ENCODE measurements at places on chromosomes 2 and 18.
A peak's percentile ranks its signal among the peaks of the same experiment; 100 is the strongest.

- no peak for DNase-seq
These were observed 21.5 kb downstream of the CNGA3 start for GRCh38 chr2:98367721-98368120.

DNA sequence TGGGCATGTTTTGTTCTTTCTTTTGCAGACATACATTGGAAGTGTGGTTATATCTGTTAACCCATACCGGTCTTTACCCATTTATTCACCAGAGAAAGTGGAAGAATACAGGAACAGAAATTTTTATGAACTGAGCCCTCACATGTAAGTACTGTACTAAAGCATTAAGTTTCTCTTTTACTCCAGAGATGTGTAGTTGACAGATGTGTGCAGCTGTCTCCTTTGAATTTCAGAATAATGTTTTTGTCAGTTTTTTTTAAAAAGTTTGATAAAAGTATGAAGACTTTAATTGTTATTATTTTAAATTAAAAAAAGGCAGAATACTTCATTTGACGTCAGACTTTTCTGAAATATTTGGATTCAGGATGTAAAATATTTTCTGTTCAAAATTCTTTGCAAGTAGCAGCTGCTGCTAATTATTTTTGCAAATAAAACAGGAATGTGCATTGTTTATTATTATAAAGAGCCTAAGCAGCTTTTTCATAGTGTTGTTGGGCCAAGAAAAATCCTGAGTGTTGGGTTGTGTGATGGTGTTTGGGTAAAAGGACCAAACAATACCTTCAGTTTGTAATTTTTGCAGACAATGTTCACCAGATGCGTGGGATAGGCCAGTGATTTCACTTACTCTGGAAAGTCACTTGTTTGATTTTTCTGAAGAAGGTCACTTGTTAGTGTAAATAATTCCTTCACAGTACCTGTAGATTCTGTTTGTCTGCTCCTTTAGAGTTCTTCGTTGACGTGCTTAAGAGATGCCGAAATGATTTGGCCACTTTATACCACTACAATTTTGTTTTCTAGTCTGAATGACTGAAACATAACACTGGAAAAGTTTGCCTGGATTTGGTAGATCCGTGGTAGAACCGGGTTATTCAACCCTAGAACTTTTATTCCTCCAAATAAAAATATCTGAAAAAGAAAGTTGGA is 51.1 kb downstream of the MYO1B start:
- DNase-seq, result no peak

- DNase-seq, result no peak
These were observed 15.3 kb downstream of the BUB1 start for GRCh38 chr2:110662560-110662959.

DNA sequence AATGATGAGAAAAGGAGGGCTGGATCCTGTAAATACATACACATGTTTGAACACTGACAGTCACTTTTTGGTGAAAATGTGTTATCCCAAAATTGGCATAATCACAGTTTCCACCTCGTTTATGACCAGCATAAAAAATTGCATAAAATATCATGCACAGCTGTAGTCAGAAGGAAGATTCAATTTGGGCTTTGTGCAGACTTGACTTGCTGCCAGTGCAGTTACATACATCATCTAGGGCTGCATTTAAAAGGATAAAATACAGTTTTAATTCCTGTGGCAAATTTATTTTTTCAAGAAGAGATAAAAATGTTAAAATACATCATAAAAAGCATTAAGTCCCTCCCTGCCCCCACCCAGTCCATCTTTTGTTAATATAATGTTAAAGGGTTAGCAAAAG is 103.8 kb downstream of the VWC2L start:
- DNase-seq, result no peak

DNA sequence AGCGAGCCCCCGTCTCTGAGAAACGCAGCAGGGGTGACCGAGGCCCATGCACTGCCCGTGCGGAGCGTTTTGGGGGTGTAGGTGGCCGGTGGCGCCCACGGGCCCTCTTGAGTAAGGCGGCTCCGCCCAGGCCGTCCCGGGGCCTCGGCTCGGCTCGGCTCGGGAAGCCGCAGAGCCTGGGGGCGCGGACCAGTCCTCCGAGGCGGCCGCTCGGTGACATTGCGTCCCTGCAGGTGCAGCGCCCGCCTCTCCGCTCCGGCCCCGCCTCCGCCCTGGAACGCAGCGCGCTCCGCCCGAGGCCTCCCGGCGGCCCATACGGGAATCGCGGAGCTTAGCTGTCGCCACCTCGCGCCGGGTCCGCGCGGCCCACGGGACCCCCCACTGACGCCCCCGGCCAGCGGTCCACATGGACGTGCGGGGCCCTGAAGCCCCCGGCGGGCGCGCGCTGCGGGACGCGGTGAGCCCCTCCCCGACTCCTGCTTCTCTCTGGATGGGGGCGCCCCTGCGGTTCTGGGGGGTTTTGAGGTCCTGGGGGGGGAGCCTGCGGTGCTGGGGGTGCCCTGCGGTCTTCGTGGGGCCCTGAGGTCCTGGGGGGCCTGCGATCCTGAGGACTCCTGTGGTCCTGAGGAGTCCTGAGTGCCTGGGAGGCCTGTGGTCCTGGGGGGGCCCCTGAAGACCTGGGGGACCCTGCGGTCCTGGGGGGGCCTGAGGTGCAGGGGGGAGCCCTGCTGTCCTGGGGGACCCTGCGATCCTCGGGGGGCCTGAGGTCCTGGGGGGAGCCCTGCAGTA is at the start of gene HSBP1L1:
HSBP1L1 (plus strand) TSS at position 314 of the 789 bp plus-strand sequence; CDS start at position 407, 93 bp downstream.
- DNase-seq, result no peak

DNA sequence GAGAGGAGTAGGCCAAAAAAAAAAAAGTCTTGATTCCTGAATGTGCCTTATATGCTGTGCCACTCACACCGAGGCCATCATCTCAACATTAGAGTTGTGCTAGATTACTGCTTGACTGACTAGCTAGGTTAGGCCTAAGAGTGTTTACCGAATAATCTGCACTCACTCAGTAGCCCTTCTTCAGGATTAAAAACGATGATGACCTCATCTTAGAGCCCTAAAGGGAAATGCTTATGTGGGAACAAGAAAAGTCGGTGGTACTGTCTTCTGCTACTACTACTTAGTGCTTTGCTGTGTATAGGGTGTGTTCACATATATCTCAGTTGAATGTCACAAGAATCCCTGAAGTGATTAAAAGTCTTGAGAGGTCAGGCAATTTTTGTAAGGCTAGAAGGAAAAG is 54.3 kb downstream of the THOC1 start:
- no peak for DNase-seq

GRCh38 chr2:423479-423878 is 135.6 kb upstream of the ALKAL2 start:
- no peak for DNase-seq

GRCh38 chr2:219247678-219248642 is 2.7 kb downstream of the STK16 start:
- DNase-seq, result no peak

DNA sequence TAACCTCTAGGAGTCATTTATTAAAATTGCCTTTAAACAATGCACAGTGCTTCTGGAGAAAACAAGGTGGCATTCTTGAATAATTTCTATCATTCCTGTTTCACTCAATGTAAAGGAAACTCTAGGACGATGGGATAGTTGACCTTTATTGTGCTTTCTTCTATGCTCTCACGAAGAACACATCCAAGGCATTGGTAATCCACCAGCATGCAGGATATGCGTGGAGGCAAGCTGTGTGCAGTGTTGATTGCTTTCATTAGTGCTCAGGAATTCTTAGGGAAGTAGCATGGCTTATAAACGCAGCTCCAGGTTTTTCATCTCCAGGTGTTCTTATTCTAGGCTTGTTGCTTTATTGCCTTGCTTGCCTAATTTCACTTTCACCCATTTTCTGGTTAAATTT is 58.4 kb upstream of the CAVIN2 start:
- DNase-seq, result no peak

DNA sequence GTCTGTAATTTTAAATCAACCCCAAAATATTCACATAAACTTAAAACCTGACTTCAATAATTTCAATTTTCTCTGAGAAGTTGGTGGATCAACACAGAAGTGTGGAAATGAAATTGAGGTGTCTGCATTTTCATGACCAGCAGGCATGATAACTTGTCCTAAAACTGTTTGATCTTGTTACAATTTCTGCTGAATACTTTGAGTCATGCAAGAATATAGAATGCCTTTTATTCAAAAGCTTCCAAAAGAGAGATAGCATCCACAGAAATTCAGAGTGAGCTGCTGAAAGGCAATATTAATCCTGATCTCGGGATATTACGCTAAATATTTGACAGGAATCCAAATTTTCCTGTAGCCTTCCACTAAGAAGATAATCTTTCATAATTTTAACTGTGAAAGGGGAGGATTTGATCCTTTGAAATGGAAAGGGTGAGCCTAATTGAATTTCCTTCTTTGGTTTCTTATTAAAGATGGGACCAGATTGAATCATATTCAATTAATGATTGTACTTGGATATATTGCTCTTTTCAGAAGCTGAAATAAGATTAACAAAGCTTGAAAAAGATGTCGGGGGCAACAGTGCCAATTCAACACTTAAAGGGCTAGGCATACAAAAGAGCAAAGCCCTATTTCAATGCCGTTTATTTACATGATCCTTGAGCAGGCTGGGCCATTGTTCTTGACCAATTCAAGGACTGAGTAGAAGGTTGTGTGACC is 129.3 kb downstream of the NCKAP5 start:
- no peak for DNase-seq

GRCh38 chr18:49865401-49865800 is 52.1 kb upstream of the ACAA2 start:
- no peak for DNase-seq

- no peak for DNase-seq
These were observed 368.4 kb upstream of the SLC8A1 start for GRCh38 chr2:40820319-40820718.

- DNase-seq, result no peak
These were observed 133.6 kb downstream of the MBD2 start for GRCh38 chr18:54090856-54091255.

DNA sequence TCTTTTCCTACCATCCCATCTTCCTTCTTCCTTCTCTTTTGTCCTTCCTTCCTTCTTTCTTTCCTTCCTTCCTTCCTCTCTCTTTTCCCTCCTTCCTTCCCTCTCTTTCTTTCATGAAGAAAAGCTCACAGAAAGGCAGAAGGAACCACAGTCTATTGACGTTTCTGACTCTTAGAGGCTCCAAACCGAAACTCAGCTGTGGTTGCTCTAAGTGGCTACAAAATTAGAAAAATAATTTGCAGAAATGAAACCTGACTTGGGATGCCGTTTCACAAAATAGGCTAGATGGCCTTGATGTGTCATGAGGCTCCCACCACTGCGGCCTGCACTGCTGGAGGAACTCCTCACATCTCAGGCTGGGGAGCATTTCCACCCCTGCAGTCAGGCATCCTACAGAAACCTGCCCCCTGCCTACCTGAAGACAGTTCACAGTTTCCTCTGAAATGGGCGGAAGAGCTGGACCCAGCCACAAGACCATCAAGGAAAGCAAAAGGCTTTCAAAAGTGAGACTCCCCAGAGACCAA is 165.6 kb downstream of the SMAD7 start:
- DNase-seq, result peak; percentile 66

GRCh38 chr2:197239434-197239833 is 71.1 kb downstream of the ANKRD44 start:
- no peak for DNase-seq

DNA sequence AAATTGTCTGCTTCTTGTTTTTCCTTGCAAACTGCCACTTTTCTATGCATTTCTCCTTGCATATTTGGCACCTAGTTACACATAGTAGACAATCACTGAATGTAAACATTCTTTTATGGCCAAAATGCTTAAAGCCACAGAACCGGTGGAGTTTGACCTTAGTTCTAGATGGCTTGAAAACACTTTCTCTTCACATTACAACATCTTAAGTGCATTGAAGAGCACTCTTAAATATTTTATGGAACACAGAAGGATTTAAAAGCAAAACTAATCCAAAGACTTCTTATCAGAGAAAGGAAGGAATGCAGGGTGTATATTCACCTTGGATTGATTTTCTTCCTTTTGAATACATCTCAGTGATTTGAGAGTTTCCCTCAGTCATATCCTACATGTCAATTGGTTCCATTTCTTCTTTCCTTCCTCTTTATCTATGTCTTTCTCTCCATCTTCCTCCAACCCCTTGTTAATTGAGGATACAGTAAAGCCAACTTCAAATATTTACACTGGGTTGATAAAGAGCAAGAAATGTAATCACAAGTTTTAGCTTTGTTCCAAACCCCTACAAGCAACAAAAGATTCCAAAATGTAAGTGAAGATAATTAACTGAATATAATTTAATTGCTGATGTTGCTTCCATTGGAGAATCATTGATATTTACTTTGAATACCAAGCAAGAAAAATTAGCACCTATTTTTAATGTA is 548.0 kb downstream of the CNTNAP5 start:
- DNase-seq, result no peak

DNA sequence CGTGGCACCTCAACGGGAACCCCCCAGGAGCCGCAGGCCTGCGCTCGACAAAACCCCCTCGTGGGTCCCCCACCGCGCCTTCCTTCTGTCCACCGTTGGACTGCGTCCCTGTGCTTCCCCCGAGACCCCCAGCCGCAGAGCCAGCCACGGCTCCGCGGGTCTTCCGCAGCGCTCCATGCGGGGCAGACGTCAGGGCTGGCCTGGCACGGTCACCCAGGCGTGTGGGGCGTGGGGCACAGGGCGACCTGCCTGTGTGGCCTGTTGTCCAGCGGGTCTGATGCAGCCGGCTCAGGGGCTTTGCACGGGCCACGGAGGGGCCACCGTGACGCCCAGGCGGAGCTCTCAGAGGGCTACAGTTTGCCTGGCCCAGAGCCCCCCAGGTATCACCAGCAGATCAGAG is 11.0 kb downstream of the NFATC1 start:
- no peak for DNase-seq

DNA sequence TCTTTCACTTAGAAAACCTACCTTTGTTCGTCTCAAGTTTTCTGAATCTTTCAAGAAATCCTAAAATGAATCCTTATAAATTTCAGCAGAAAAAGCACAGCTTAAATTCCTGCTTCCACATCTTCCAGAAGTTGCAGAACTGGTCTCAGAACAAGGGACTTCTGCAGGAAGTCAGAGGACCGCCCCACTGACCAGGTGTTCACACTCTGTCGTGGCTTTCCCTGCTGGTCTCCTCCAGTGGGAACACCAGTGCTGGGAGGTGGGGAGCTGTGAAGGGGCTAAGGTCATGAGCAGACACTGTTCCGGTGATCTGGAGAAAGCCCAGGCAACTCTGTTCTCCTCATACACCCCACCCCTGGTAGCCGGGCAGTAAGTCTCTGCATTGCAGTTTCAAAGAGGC is 3.5 kb downstream of the FAM110C start:
- DNase-seq, result no peak

GRCh38 chr18:12034241-12035100 is 53.2 kb downstream of the IMPA2 start:
- DNase-seq, result no peak

GRCh38 chr2:177207101-177207500 is 5.5 kb upstream of the HNRNPA3 start:
- no peak for DNase-seq

- no peak for DNase-seq
These were observed 47.5 kb downstream of the TWIST2 start for GRCh38 chr2:238895361-238895882.

- peak; percentile 47 for DNase-seq
These were observed 189.5 kb downstream of the TFCP2L1 start for GRCh38 chr2:121095257-121096080.

- no peak for DNase-seq
These were observed 148.7 kb downstream of the PRPF40A start for GRCh38 chr2:152568531-152568930.

GRCh38 chr2:200380091-200380561 is 73.6 kb downstream of the SPATS2L start:
- DNase-seq, result no peak

GRCh38 chr2:133063775-133064174 is 393.8 kb upstream of the LYPD1 start:
- DNase-seq, result peak; percentile 7
